ENCODE measurements at places on chromosomes 13 and 19.

DNA sequence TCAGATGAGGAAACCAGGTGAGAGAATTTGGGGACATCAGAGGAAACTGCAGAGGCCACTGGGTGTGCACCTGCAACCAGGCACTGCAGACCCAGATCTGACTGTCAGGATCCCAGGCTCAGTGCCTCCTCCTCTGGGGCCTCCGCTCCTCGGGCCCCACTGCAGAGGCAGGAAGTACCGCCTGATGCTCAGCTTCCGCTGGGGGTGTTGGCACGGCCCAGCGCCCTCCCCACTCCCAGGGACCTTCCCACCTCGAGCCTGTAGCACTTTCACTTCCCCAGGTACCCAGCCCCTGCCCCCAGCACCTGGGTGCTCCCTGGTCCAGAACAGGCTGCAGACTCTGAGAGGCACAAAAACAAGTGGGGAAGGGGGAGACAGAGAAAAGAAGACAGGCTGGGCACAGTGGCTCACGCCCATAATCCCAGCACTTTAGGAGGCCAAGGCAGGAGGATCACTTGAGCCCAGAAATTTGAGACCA is 1.4 kb upstream of the CD37 start:
- DNase-seq, result peak; percentile 64

DNA sequence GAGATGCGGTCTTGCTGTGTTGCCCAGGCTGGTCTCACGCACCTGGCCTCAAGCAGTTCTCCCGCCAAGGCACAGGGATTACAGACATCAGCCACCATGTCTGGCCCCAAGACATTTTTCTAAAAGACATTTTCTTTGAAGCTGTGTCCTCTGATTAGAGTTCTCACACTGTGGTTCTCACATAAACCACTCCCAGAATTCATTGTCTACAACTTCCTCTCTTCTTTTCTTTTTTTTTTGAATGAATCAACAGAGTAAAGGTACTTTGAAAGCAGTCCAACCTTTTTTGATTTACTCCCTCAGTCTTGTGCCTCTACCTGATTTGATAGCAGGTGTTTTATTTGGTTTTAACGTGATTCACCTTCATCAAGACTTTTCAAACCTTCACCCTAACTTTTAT is 14.3 kb upstream of the SHD start:
- DNase-seq, result no peak

GRCh38 chr13:110883542-110883941 is 31.3 kb downstream of the ANKRD10 start:
- DNase-seq, result no peak

DNA sequence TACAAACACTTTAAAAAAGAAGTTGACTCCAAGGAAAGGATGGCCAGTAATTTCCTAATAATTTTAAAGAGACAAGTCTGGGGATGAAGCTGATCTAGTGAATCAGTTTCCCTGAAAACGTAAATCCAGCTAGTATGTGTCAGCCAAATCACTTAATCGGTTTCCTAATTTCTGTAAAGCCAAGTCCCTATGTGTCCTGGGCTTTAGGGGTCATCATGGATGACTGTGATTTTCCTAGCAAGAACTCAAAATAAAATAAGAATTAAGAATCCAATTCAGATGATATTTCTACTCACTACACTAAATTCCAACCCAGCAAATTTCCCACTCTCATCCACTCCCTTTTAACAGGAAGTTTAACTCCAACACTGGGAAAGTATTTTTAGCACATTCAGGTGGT is 35.9 kb downstream of the ELF1 start:
- no peak for DNase-seq

- no peak for DNase-seq
These were observed 1495.1 kb downstream of the UQCRFS1 start for GRCh38 chr19:27717825-27718224.

- DNase-seq, result no peak
These were observed 768.6 kb downstream of the UQCRFS1 start for GRCh38 chr19:28444362-28444761.

GRCh38 chr19:38303517-38304351 is at the start of gene C19orf33:
Gene C19orf33, plus strand, starts transcription at chr19:38304251. Its CDS starts 11 bp downstream, at chr19:38304262.
- DNase-seq, result no peak

DNA sequence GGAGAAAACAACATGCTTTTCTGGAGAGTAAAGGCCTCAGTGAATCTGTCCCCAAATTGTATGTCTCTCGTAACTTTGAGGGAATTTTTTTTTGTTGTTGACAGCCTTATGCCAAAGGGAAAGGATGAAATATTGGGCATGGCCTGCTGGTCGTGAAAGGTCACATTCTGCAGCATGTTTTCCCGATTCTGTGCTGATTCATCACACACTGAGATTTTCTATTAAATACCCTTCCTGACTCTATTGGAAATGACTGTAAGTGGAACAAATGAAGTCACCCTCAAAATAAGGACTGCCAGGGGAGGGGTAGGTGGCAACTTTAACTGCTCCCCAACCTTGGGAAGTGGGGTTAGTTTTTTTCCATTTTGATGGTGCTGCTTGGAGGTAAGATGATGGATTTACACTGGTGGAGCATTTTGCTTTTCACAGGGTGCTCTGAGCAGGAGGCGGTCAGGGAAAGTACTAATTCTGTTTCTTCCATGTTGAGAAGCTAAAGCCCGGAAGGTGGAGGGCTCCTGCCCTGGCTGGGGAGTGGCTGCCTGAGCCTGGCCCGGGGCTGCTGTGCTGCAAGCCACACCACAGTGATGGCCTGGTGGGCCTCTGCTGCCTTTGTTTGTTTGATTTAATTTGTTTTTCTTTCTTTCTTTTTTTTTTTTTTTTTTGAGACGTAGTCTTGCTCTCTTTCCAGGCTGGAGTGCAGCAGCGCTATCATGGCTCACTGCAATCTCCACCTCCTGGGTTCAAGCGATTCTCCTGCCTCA is 116.8 kb upstream of the SPATA13 start:
- DNase-seq, result no peak

DNA sequence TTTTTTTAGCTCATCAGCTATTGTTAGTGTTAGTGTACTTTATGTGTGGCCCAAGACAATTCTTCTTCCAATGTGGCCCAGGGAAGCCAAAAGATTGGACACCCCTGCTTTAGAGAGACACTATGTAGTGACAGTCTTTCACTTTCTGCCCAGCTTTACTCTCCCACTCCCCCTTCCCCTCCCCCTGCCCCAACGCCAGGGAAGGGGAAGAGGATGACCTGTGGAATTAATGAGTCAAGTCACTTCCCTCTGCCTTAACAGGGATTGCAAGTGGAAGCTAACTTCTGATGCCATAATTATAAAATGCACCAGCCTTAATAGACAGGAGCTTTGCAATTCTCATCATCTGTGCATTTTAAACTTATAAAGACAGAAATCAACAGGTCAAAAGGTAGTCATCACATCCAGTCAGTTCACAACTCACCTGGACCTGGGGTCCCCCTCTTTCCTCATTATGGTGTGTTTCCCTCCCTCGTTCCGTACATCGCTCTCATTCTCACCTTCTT is 1.6 kb downstream of the ZNF415 start:
- no peak for DNase-seq

GRCh38 chr19:56091751-56092546 is 29.1 kb downstream of the ZNF787 start:
- no peak for DNase-seq

- DNase-seq, result no peak
These were observed 75.5 kb downstream of the COL4A1 start for GRCh38 chr13:110231348-110232047.

DNA sequence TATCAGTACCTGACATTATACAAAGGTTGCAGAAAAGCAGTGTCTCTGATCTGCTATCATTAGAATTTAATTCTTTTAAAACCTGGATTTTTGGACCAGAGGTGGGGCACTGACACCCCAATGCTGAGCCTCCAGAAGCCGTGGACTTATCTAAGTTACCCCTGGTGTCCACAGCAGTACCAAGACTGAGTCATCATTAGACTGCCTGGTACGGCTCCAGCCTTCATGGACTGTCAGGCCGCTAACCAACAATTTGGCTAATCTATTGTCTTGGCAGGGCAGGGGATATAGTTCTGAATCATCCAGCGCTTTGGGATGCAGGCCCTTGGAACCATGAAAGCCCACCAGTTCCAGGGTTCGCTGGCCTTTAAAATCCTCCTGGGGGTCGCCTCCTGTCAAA is 78.3 kb downstream of the TSHZ3 start:
- DNase-seq, result no peak

GRCh38 chr13:21100994-21101757 is 39.8 kb upstream of the LATS2 start:
- no peak for DNase-seq

DNA sequence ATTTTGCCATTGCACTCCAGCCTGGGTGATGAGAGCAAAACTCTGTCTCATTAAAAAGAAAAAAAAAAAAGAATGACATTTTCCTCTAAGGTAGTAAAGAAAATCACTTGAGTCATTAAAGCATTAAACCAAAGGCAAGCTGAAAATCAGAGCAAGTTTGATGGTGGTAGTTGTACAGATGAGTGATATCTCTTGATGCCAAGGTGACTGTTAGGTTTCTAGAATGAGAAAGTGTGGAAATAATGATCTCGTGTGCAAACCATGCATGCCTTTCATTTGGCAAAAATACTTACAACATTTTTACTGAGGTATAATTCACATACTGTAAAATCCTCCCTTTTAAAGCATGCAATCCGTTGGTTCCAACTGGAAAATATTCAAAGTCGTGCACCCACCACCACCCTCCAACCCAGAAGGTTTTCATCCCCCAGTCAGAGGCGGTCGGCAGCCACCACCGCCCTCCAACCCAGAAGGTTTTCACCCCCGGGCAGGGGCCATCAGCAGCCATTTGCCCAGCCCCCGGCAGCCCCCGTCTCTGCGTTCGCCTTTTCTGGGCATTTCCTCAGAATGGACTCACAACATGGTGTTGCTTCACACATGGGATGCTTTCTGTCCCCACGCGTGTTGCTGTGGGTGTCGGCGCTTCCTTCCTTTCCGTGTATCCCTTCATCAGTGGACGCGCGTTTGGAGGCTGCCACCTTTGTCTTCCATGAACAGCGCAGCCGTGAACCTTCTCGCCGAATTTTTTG is 90.2 kb downstream of the ATP11A start:
- no peak for DNase-seq

DNA sequence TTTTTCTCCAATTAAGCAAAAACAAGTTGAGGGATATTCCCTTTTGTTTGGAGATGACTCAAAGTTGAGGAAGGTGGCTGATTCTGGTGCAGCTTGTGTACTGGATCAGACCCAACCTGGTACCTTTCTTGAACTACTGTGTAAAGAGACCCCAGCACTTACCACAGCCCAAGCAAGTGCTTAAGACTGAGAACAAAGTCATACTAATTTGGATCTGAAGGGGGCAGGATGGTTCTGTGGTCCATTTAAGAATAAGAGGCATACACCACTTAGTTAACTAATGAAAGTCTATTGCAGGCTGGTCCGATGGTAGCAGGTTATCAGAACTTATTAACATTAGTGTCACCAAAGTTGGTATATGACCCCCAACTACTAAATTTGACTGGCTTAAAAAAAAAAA is 6.3 kb downstream of the THSD1 start:
- no peak for DNase-seq

DNA sequence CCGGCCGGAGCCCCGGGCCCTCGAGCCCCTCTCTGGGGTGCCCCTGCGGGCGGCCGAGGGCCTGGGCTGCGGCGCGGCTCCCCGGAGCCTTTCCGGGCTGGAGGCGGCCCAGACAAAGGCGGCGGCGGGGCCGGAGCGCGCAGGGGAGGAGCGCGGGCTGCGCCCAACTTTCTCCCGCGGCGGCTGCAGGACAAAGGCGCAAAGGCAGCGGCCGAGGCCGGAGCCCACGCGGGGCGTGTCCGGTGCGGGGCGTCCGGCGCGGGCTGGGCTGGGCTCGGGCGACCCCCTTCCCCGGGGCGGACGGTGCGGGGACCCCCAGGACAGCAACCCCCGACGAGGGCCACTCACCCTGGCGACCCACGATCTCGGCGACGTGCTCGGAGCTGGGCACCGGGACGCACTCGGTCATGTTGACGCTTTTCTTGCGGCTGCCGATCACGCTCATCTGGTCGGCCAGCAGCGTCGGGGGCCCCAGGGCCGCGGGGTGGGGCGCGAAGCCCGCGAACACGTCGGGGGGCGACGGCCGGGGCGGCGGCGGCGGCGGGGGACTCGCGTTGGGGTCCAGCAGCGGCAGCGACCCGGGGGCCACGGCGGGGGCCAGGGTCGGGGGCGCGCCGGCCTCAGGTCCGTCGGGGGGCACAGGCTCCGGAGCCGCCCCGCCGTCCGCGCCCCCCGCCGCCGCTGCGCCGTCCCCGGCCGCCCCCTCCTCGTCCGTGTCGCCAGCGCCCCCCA is 843 bp downstream of the MEX3D start:
- DNase-seq, result no peak

- no peak for DNase-seq
These were observed 559 bp downstream of the POLR2E start for GRCh38 chr19:1094655-1094977.

- DNase-seq, result no peak
These were observed 15.0 kb downstream of the PPP5C start for GRCh38 chr19:46361915-46362314.

DNA sequence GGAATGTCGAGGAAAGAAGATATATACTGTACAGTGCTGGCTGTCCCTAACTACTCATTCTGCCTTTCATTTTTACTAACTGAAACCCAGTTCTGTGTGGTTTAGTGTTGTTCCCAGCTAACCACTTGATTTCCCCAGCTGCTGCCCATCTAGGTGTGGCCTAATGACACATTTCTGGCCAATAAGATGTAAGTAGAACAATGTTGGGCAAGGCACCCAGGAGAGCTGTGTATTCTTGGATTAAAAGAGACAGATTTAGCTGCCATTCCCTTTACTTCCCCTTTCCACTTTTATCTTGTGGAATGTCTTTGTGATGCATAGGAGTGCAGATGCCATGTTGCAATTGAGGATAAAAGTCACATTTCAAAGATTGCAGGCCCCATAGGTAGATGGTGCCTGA is 28.3 kb upstream of the PCDH9 start:
- DNase-seq, result no peak

DNA sequence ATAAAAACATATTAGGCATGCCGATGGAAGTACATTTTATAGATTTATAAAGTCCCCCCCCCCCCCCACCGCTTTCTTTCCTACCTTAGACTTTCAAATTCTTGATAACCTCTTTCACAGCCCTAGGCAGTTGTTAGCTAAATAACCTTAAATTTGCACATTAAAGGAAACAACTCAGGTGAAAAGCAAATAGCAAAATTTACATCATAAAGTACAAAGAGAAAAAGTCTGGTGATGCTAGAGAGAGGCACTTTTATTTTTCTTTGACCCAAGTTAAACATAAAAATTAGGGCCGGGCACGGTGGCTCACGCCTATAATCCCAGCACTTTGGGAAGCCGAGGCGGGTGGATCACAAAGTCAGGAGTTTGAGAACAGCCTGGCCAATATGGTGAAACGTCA is 15.0 kb upstream of the UBAC2 start:
- no peak for DNase-seq

- no peak for DNase-seq
These were observed 595.5 kb downstream of the LMO7 start for GRCh38 chr13:76231522-76232167.

- DNase-seq, result no peak
These were observed 44.4 kb downstream of the TSHZ3 start for GRCh38 chr19:31304831-31305312.

DNA sequence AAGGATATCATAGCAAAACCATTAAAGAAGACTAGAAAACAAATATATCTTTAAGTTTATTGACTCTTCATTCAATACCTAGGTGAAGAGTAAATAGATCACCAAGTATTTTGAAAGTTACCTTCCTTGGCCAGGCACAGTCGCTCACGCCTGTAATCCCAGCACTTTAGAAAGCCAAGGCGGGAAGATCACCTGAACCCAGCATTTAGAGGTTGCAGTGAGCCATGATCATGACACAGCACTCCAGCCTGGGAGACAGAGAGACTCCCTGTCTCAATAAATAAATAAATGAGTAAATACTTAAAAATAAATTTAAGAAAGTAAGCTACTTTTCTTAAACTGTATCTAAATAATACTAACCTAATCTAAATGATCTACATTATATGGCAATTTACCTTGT is 8.9 kb upstream of the WBP4 start:
- no peak for DNase-seq

GRCh38 chr19:7636691-7637373 is at the start of gene STXBP2:
Gene STXBP2, plus strand, starts transcription at chr19:7637110. Its CDS starts 40 bp downstream, at chr19:7637150.
- peak; percentile 91 for DNase-seq
